ENCODE measurements at places on chromosomes 7 and 10.

- DNase-seq, result no peak
These were observed 645 bp upstream of the TFR2 start for GRCh38 chr7:100641860-100642533.

DNA sequence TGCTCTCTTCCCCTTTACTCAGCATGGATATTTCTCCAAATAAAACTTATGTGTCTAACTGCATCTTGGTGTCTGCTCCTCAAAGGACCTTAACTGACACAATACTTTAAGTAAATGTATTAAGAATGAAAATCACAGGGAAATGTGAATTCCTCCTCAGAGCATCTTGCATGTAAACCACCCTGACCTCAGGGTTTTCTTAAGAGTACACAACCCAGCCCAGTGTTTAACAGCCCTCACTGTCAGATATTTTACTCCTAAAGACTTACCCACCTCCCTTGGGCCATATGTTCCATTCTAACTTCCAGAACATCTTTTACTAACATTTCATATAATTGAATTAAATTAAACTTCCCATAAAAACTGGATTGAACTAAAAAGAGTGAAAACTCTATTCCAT is 315.3 kb downstream of the HPSE2 start:
- DNase-seq, result no peak

- no peak for DNase-seq
These were observed 425.4 kb downstream of the RPS24 start for GRCh38 chr10:78458983-78459638.

DNA sequence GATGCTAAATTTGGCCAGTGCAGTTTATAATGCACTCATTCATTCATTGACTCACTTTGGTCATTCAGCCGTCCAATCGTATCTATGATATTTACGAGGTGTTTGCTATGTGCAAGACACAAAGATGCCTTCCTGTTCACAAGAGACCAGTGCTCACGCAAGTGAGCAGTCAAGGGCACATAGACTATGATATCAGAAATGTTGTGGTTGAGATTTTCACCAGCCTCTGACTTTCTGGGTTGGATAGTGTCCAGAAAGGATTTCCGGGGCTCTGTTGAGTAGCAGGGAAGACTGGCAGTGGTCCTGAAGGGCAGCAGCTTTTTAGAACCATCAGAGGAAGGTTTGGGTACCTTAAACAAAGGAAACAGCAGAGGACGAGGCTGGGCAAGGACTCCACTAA is 191.8 kb downstream of the GALNT17 start:
- DNase-seq, result no peak

Data from activated T-cell treated with anti-CD3 and anti-CD28 coated beads for 24 hours (primary cell).